ENCODE measurements at places on chromosomes 4 and X.

DNA sequence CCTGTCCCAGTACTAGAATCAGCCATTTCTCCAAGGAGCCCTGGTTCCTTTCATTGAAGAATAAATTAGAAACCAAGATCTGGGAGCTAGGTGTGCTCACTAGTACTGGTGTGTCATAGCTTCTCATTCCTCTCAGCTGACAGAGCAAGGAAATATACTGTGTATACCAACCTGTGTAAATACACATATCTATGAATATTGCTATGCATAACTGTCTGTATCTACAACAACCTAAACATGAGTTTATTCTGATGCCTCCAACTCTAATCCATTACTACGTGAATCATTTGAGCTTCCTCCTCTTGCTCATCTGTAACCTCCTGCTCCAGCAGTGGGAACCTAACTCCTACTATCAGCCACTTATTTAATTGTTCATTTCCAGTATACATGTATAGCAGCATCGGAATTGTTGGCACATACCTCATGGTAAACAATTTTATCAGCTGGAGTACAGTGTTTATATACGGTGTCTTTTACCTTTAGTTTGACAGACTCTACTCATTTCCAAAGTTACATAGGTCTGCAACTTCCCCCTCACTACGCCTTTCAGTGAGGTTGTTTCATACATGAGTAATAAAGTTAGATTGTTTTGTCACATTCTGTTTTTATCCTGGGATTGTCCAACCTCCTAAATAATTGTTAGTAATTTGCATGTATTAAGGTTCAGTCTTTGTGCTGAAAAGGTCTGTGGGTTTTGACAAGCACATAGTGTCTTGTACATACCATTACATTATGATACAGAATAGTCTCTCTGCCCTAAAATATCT, 7.1 kb upstream of the SCRG1 start:
- DNase-seq = no peak

DNA sequence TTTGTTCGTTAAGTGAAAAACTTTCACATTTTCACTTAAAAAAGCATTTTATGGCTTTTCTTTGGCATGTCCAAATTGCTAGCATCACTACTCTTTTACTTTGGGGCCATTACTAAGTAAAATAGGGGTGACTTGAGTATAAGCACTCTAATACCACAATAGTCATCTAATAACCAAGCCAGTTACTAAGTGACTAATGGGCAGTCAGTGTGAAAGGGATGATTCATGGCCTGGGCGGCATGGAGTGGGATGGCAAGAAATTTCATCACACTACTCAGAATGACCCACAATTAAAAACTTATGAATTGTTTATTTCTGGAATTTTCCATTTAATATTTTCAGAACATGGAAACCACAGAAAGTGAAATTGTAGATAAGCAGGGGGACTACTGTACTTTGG, 60.9 kb downstream of the BMP15 start:
- DNase-seq = peak; percentile 24

GRCh38 chrX:16148896-16149295, 18.4 kb upstream of the MAGEB17 start:
- peak; percentile 25 for DNase-seq

DNA sequence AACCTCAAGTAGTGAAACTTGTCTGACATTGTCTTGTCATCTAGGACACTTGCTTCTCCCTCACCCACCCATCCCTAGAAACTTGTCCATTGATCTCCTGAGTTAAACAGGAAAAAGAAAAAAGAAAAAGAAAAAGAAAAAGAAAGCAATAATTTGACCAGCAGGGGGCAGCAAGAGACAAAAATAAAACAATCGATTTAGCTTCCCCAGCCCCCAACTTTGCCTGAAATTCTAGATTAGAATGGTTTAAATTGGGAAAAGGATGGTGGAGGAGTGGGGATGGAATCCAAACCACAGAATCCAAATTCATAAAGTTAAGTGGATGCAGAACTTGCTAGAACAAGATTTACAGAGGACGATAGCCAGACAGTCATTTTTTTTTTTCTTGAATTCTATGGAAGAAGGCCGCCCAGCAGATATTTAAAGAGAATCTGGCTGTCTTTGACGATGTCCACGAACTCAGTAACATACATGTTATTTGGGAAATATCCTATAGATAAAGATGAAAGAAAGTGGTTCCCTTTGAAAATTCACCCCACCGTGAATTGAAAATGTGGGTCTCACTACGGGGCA, 282.9 kb downstream of the USP46 start:
- peak; percentile 68 for DNase-seq

DNA sequence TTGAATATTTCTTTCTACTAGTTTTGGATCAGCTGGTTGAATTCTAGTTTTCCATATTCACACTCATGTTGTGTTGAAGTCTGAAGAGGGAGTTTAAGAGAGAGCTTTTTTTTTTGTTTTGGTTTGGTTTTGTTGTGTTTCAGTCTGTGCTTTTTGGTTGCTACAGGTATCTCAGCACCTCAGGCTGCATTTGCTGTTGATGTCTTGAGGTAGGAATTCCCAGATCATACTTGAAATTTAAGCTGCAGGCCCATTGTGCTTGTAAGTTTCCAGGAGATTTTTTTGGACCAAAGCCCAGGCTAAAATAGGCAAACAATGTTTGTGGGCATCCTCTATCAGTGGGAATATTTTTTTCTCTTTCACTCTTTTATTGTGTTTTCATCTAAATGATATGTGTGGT, 190.2 kb upstream of the AGA start:
- peak; percentile 41 for DNase-seq

DNA sequence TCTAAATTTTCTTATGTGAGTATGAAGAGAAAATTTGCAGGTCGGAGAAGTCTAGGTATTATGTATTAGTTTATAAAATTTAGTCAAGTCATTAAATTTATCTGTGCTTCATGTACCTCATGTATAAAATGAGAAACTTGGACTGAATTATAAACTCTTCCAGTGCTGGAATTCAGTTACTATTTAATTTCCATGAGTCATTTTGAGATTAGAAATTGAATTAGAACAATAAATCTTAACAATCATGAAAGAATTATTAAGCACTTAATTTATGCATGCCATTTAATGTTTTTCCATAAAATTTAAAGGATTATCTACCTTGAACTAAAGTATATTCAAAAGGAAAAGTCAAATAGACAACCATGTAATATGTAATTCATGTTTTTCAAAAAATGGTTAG, 195.8 kb downstream of the MAD2L1 start:
- no peak for DNase-seq

- DNase-seq = peak; percentile 11
Measured at GRCh38 chrX:149937871-149938426, 342 bp downstream of the EOLA2 start.

- DNase-seq = peak; percentile 83
Measured at GRCh38 chr4:16438986-16439385, 212.7 kb upstream of the TAPT1 start.

GRCh38 chrX:2397229-2398063, 103.3 kb downstream of the DHRSX start:
- no peak for DNase-seq

DNA sequence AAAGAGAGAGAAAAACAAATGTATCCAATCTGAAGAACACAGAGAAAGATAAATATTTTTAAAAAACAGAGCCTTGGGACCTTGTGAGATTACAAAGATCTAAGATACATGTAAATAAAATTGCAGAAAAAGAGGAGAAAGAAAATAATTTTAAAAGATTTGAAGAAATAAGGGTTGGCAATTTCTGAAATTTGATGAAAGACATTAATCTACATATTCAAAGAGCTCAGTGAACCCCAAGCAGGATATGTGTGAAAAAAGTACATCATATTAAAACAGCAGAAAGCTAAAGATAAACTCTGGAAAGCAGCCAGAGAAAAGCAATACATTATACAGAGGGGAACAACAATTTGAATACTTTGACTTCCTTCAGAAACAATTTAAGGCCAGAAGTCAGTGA, 244.7 kb downstream of the ENOX2 start:
- DNase-seq = no peak

- no peak for DNase-seq
Measured at GRCh38 chrX:109939498-109939897, 63.4 kb upstream of the TMEM164 start.

DNA sequence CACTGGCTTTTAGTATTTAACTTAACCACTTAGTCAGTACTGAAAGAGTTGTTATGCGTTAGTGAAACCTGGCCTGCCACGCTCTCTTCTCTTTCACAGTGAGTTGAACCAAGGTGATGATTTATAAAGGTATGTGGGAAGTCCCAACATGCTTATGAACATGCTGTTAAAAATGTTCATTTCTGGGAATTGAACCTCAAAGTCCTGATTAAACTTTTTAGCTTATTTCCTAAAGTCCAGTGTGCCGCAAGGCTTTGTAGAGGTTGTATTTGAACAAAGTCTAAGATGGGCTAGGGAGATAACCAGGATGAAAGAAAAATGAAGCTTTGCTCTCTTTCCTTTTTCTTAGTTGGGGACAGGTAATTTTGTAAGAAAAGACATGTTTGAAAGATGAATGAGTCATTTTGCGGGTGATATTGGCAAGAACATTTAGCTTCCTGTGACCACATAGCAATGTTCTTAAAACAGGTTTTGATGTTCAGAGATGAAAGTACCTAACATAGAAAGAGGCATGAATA, 270.3 kb downstream of the DTHD1 start:
- DNase-seq = no peak

Measured in fibroblast of lung (primary cell).